ENCODE measurements at places on chromosomes 6 and 20.

- no peak for DNase-seq
Measured at GRCh38 chr20:25197870-25198190, 2.3 kb downstream of the ENTPD6 start.

GRCh38 chr20:24102290-24102689, 113.7 kb upstream of the GGTLC1 start:
- DNase-seq = no peak

GRCh38 chr6:28534306-28534705, 8.6 kb downstream of the GPX5 start:
- no peak for DNase-seq

DNA sequence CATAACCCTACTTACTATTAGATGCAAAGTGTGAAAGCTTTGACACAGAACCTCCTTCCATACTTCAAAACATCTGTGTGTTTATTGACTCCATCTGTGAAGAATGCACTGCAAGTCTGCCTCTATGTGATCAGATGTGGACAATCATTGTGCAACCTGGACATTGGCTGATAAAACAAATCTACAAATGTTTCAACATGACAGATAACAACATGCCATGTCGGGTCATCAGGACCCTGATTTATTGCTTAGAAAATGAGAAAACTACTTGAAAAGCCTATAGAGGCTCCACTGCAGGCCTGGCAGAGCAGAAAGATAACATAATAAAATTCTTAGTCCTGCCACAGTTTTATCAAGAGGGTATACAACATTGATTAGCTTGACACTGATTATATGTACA, 1286.4 kb downstream of the GRIK2 start:
- DNase-seq = no peak

DNA sequence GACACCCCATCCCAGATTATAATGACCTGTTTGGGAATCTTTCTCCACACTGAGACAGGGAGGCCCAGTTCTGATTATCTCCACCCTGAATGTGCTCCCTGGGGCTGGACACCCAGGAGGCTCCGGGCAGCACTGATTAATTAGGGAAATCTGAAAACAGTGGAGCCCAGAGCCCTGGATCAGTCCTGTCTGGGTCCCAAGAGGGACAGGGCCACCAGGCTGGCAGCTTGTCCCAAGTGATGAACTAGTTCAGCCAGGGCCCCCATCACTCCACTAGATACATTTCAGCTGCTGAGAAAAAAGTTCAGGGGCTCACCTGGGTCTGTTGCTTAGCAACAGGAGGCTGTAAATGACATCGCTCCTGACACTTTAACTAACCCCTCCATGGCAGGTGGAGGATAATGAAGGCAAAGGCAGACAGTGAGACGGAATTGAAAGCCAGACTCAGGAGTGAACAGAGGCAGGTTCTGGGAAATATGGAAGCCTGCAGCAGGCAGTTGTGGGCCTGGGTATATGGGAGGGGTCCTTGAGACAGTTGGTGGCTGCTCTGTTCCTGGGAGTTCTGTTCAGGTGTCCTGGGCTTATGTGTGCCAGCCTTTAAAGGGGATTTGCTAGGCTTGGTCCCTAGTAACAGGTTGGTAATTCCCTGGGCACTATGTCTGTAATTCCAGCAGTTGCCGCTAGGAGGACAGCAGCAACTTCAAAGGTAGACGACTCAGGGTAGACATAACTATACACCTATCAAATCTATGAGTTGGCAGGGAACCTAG, 78.3 kb upstream of the CTNNBL1 start:
- no peak for DNase-seq

DNA sequence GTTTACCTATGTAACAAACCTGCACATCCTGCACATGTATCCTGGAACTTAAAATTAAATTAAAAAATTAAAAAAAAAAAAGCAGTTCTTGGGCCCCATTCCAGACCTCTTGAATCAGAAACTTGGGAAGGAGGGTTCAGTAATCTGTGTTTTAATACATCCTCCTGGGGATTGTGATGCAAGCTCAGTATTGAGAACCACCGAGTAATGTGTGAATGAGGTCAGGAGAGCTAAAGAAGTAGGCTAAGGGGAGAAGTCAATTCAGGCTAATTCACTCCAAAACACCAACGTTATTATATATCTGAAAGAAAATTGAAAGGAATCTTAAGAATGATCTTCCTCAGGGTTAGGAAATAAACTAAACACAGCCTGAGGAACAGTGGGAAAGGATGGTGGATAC, 120.4 kb downstream of the RNF144B start:
- DNase-seq = no peak

- DNase-seq = no peak
Measured at GRCh38 chr6:148878683-148879082, 131.9 kb downstream of the UST start.

DNA sequence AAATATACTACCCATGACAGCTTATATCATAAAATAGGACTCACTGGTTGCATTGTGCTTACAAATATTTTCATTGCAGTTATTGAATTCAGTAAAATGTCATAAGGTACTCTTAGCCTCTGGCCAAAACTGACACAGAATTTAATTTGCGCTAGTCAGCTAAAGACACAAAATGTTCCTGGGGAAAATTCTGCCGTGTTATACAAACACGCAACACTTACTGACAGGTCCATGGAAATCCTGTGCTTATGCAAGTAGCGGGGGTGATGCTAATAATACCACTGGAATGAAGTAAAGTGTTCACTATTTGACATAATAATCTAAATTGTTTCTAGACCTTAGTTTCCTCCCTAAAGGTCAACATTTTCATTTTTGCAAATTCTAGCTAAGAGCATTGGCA, 354.4 kb upstream of the RSPO3 start:
- no peak for DNase-seq

DNA sequence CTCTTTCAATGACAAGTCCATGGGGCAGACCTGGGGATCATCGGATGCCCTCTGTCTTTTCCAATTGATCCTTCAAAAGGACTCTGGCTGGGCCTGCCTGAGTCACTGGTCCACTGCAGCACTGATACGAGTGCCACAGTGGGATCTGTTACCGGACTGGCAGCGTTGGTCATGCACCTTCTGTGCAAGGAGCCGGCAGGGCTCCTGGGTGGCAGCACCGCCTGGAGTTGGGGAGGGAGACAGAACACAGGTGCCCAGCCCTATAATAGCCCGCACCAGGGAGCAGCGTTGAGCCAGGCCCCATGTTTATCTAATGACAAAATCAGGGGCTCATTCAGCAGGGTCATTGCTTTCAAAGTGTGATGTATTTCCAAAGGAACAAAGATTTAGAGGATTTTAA, 64.2 kb upstream of the NXT1 start:
- no peak for DNase-seq

- DNase-seq = no peak
Measured at GRCh38 chr6:42279144-42279781, 61.6 kb upstream of the MRPS10 start.

- peak; percentile 55 for DNase-seq
Measured at GRCh38 chr20:44832724-44833123, 22.4 kb upstream of the RIMS4 start.

DNA sequence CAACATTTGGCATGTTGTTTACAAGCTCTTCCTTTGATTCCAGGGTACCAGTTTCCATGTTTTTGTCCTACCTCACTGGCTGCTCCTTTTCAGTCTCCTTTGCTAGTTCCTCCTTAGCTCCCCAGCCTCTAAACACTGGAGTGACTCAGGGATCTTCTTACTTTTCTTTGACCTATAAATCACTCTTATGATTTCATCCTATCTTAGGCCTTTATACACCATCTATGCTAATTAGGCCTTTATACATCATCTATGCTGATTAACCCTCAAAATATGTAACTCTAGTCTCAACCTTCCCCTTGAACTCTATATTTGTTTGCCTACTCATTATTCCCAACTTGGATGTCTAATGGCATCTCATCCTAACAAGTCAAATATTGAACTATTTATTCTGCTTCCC, 9.5 kb downstream of the TMEM30A start:
- no peak for DNase-seq

DNA sequence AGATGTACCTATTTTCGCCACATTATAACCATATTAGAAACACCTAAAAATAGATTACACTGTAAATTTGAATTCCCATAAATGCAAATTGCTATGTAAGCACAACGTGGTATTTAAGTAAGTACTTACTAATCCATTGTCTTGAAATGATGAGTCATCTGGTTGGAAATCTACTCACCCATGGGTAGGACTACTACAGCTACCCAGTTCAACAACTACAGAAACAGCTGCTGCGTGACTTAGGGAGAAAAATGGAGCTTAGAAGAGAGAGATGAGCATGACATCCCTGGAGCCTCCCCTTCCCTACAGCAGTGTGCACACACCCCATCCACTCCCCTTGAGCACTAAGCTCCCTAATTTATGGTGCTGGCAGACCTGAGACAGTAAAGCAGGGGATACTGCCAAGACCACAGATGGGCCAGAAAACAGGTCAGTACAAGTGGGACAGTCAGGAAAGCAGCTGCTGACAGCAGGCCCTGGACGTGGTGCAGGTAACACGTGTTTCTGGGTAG, 26.9 kb downstream of the RRAGD start:
- DNase-seq = no peak

DNA sequence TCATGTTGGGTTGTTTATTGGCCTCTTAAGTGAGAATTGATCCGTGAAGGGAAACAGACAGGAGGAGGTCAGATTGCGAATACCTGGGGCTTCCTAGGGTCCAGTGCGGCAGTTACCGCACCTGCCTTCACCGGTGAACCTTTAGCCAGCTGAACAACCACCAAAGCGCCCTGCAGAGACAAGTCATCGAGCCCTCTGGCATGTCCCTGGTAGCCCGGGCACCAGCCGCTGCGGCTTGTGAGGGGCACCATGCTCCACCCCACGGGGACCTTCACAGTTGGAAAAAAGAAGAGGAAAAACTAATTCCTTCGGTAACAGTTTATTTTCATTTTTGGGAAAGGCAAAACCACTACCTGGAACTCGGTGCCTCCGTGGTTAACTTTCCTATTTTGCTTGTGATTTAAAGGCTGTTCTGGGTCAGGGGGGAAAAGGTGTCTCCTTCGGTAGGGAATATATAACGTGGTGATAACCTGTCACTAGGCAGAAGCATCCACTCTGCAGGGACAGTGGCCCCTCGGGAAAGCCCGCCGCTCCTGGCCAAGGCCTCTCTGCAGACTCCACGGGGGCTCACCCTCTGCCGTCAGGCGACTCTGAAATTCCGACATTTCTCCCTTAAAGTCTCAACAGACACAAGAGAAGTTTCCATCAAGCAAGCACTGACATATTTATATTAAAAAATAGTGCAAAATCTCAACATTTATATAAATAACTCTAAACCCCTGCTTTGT, 30.7 kb upstream of the ZBP1 start:
- no peak for DNase-seq

- no peak for DNase-seq
Measured at GRCh38 chr6:15427331-15428070, 181.6 kb downstream of the JARID2 start.

All from putamen (tissue), 1 donor.